ENCODE measurements at places on chromosomes 7 and 10.

GRCh38 chr10:112441520-112441919, 5.2 kb downstream of the ZDHHC6 start:
- no peak for DNase-seq

DNA sequence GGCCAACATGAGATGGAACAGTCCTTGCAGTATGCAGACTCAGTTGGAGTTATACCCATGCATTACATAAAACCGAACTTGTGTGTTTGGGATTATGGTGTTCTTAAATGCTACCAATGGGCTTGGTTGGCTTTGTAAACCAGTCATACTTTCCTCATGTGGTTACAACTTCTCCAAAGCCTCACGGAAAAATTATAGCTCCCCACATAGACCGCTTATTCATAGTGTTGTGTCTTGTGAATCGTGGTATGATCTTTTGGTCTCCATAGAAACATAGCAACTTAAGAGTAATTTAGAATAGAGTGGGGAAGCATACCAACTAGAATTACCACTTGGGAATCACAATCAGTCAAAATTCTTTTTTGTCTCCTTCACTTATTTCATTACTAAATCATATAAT, 112.3 kb upstream of the FZD1 start:
- no peak for DNase-seq

GRCh38 chr10:110068780-110069179, 61.0 kb downstream of the ADD3 start:
- no peak for DNase-seq

DNA sequence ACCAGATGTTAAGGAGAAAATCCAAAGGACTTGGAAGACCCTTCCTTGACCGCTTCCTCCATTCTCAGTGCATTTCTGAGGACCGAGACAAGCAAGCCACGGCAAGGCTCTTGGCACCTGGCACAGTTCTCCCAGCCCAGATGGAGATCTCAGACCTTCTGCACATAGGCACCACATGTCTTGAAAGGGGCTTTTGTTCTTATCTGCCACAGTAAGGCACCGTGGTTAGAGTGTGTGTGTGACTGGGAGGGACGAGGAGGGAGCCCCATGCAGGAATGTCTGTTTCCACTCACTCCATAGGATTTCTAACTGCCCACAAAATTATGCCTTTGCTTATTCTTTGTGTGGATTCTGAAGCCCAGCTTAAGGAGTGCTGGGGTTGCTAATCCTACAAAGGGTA, 10.3 kb upstream of the WDR86 start:
- no peak for DNase-seq

- no peak for DNase-seq
Measured at GRCh38 chr10:22436526-22436892, 91.2 kb downstream of the SPAG6 start.

DNA sequence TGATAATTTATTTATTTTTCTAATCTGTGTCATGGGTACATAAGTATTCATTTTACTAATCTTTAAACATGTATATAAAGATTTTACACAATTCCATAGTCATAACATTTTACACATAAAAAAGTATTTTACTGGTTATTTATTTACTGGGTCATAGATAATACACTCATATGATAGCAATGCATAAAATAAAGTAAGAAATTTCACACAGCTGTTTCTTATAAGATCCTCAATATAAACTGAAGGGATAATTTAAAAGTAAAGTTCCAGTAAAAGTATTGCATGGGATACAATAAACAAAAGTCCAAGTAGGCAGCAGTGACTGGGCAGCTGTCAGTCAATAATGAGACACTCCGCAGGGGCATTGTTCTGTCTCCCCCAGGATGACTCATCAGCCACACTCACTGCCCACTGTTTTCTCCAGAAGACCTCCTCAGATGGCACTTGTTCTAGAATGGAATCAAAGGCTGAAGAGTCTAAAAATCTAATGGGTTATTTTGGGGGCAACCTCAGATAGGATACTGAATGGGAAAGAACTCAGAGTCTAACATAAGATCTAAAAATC, 32.7 kb downstream of the DPY19L1 start:
- DNase-seq: no peak

All from RWPE2 (cell line).